ENCODE measurements at places on chromosomes 13 and 19. TPM values are rescaled to one million over a fixed set of nuclear protein-coding genes. Genes with fewer than 3 reads are reported as not detected.
A peak's percentile ranks its signal among the peaks of the same experiment; 100 is the strongest.

- no peak for DNase-seq
Observed at GRCh38 chr19:34838753-34839431, 65.9 kb upstream of the ZNF599 start.

DNA sequence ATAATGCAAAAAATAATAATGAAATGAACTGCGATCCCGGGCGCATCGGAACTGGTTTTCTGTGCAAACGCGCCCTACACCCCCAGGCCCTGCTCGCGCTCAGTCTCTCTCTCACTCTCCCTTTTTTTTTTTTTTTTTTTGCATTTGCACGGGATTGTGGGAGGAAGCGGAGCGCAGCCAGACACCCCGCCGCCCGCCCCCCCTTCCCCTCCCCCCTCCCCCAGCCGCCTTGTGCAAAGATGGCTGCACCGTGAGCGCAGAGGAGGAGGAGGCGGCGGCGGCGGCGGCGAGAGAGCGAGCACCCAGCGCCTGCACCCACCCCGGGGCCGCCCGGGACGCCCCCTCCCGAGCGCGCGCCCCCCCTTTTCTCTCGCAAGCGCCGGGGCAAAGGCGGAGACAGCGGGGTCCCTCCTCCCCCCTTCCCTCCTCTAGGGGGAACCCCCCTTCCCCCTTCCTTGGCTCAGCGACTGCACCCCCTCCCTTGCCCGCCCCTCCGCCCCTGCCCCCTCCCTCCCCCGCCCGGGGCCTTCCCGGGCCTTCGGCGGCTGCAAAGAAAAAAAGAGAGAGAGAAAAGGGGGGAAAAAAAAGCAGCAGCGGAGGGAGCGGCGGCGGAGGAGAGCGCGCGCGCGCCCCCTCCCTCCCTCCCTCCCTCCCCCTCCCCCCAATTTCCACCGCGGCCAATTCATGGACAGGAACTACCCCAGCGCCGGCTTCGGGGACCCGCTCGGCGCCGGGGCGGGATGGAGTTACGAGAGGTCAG, at the start of gene PRR12:
PRR12 (plus strand) TSS at position 212 of the 760 bp plus-strand sequence; CDS start at position 685, 473 bp downstream.
- peak; percentile 47 for DNase-seq

DNA sequence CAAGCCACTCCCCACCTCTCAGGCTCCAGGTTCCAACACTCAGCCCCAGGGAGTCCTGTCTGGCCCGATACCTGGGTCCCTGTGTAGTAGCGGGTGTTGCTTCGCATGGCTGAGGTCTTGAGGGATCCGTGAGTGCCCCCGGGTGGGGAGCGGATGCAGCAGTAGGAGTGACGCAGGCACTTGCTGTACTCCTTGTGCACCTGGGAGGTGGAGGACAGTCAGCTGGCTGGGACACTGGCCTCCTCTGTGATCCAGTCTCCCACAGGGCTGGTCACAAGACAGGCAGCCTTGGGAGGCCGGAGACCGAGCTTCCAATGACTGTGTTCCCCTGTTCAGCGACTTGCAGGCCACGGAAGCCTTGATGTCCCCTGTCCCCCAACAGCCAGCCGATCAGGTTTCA, 16.3 kb upstream of the ASF1B start:
- no peak for DNase-seq

DNA sequence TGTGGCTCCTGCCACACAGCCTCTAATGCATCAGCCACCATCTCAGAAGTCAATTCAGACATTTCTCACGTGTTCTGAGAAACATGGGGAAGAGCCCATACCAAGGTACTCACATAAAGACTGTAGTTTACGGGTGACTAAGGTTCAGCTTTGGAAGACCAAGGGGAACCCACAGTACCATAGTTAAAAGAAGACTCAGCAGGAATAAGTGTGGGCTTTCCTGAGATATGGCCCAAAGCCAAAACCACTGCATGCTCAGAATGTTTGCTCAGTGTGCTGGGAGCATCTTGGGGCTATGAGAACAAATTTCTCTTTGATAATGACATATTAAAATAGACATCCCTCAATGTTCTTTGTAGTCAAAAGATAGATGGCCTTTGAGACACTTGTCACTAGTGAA, 283.8 kb downstream of the DCT start:
- peak; percentile 98 for DNase-seq

DNA sequence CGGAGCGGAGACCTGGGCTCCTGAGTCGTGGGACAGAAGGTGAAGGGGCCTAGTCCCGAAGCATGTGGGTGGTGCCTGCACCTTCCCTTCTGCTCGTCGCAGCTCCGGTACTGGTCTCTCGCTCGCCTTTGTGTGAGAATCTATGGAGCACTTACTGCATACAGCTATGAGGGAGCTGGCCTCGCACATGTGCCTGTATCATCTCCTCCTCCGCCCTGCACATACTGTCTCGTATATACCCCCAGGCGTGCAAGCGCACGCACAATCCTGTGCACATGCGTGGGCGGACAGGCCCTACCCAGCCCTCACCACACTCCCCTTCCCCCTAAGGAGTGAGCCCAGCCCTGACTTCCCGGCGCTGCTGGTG, 8.7 kb downstream of the PIK3R2 start:
- DNase-seq, result no peak

- DNase-seq, result no peak
Observed at GRCh38 chr19:39602224-39602623, at the start of gene LGALS13. Gene LGALS13, plus strand, starts transcription at chr19:39602524. Its CDS starts 45 bp downstream, at chr19:39602569.

- DNase-seq, result no peak
Observed at GRCh38 chr19:9729162-9729561, 39.4 kb downstream of the ZNF846 start.

GRCh38 chr13:101529422-101529821, 76.9 kb downstream of the ITGBL1 start:
- peak; percentile 91 for DNase-seq

DNA sequence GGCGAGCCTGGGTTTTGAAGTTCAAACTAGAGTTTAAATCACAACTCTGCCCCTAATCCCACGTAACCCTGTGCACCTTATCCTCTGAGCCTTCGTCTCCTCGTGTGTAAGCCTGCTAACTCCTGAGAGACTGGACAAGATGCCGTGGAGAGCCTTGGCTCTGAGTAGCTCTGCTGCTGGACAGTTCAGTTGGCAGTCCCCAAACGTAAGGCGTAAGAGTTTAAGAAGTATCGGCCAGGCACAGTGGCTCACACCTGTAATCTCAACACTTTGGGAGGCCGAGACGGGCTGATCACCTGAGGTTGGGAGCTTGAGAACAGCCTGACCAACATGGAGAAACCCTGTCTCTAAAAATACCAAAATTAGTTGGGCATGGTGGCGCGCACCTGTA, 4.7 kb upstream of the CD79A start:
- no peak for DNase-seq

GRCh38 chr13:111893607-111894443, 173.1 kb upstream of the SOX1 start:
- DNase-seq, result no peak

DNA sequence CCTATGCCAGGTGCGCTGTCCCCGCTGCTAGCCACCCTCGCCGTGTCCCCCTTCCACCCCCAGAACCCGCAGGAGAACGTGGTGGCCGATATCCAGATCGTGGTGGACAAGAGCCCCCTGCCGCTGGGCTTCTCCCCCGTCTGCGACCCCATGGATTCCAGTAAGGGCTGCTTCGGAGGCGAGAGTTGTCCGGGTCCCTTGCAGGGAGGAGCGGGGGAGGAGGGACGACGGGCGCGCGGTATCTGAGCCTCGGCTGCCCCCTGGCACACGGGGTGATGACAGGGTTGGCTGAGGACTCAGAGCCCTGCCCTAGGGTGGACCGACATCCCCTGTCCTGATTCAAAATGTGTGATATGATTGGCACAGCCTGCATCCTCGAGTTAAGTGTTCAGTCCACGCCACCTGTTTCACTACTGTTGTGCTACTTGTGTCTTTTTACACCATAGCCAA, 653 bp downstream of the MVB12A start:
- DNase-seq, result no peak

- DNase-seq, result peak; percentile 92
Observed at GRCh38 chr13:95784161-95784899, 107.4 kb downstream of the DNAJC3 start.

- peak; percentile 32 for DNase-seq
Observed at GRCh38 chr13:98571955-98572662, 4.8 kb downstream of the STK24 start.

GRCh38 chr13:63625869-63626268, 2210.2 kb upstream of the PCDH20 start:
- peak; percentile 18 for DNase-seq

- no peak for DNase-seq
Observed at GRCh38 chr19:2477141-2477710, 1.3 kb downstream of the GADD45B start.

DNA sequence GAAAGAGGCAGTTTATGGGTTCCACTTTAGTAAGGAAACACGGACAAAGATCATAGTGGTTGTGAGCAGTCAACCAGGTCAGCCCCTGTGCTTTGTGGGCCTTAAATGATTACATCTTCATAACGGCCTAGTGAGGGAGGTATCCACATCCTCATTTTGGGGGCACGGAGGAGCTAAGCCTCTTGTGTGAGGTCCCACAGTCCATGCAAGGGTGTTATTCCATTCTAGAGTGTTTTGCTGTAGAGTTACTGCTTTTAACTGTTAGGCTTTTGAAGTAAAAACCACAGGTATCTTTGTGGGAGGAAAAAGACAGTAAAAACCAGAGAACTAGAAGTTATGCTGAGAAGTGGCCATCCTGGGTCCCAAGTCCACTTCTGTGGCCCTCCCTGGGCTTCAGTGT, 4.0 kb downstream of the NOP53 start:
- DNase-seq, result no peak

DNA sequence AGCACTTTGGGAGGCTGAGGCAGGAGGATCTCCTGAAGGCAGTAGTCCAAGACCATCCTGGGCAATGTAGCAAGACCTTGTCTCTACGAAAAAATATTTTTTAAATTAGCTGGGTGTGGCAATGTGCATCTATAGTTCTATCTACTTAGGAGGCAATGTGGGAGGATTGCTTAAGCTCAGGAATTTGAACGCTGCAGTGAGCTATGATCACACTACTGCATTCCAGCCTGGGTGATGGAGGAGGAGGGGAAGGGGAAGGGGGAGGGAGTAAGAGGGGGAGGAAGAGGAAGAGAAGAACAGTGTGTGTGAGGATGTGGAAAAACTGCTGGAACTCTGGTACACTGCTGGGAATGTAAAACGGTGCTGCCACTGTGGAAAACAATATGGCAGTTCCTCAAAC, 9.2 kb upstream of the CLIP3 start:
- peak; percentile 74 for DNase-seq

DNA sequence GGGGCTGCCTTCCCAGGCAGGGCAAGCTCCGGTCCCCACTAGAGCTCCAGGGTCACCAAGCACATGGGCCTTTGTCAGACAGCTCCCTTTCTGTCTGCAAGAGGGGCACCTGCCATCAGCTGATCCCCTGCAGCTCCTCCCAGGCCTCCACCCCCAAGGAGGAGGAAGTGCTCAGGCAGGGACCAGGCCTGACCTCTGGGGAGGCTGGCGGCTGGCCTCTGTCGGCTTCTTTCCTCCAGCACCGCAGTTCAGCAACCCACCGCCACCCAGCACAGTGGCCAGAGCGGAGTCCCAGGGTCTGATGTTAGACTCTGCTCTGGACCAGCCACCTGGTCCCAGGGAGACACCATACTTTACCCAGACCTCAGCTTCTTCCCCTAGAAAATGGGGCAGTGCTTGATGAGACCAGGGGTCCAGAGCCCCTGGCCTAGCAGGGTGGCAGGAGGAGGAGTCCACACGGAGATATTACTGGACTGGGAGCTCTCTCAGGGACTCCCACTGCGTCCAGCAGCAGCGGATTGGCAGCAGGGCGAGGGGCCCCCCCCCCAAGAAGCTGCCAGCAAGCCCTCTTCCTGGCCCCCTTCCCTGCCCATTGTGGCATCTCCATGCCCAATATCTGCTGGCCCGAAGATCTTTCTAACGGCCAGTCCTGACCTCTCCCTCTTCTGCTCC, 24.1 kb downstream of the NKPD1 start:
- no peak for DNase-seq

DNA sequence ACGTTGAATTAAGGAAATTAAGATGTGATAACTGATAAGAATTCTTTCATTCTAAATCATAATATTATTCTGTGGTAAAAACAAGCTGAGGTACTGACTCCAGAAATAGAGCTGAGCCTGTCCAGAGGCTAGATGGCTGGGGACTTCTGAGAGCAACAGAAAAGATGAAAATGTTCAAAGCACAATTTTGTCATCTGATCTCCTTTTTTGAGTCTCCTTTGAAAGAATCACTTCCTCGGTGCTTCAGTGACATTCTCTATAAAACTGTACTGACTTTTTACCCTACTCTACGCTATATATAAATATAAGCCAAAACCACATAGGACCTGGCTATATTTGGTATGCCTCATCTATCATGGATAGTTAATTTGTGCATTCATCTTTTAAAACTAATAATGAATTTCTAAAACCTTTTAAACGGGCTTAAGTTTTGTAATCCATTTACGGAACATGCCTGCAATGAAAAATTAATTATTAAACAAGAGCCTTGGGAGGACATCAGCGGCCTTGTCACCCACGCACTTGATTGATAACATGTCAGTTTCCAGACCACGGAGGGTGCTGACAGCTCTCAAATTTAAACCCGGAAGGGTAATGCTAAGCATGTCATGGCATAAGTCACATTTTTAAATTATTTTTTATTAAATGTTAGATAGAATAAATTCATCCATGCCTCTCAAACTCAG, 235.5 kb downstream of the PCDH9 start:
- DNase-seq, result no peak

DNA sequence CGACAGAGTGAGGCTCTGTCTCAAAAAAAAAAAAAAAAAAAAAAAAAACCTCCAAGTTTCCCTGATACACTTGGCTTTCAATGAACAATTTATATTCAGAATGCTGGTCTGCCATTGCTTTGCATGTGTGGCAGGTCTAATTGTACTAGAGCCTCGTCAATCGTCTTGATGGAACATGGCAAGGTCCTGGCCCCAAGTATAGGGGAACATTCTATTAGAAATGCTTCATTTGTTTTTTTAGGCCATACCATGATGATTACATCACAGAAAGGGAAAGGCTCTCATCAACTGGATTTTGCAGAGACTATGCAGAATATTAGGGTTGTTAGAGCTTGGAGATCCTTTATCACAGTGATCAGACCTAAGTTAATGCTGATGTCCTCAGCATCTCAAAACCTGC, 28.0 kb downstream of the SPRY2 start:
- no peak for DNase-seq

- no peak for DNase-seq
Observed at GRCh38 chr13:112175162-112176075, 108.5 kb downstream of the SOX1 start.

GRCh38 chr13:108176685-108177274, 38.6 kb downstream of the LIG4 start:
- no peak for DNase-seq

GRCh38 chr19:16559780-16560276, 12.4 kb downstream of the SLC35E1 start:
- peak; percentile 65 for DNase-seq

GRCh38 chr13:49791711-49792549, 552 bp downstream of the KPNA3 start:
- peak; percentile 16 for DNase-seq

The PNMA8B gene
- 1.9 TPM for total RNA-seq

The SLAIN1 gene
- total RNA-seq, result 3.4 TPM

The SYNGR4 gene
- not detected for total RNA-seq

The WDR87 gene
- not detected for total RNA-seq

The TPRX2 gene
- total RNA-seq, result not detected

The ZIM2 gene
- not detected for total RNA-seq

The DCT gene
- total RNA-seq, result 0.05 TPM

The ZNF528 gene
- total RNA-seq, result 7.5 TPM

The SHISA7 gene
- 0.09 TPM for total RNA-seq

The OR7C1 gene
- total RNA-seq, result not detected

The PTOV1 gene
- total RNA-seq, result 172 TPM

The KASH5 gene
- total RNA-seq, result not detected

The IRGC gene
- total RNA-seq, result not detected

The POGLUT2 gene
- total RNA-seq, result 15.1 TPM

The ZNF563 gene
- not detected for total RNA-seq
